Hypothalamus (tissue), 51 donors: ENCODE measurements at places on chromosomes 7 and 10.

DNA sequence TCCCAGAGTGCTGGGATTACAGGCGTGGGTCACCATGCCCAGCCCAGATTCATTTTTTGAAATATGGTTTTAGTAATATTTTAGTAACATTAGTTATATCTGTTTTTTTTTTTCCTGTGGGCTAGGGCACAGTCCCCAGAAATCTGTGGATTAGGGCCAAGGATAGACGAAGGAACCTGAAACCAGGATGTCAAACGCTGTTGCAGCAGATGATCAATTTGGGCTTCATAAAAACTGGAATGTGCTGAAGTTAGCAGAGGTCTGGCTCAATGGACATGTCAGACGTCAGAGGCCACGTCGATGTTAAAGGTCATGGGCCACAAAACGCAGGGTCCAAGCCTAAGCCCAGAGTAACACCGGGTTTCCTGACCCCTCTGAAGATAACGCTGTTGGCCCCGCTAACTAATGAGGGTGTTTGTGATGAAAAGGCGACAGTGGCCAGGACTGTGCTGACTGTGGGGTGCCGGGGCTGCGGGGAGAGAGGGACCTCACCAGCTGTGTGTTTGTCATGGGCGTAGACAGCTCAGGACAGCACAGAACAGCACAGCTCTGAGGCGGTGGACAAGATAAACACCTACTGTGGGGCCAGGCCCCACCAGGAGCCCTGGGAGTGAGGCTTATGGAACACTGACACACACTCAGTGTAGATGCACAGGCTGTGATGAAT is 23.8 kb upstream of the GTPBP4 start:
- DNase-seq, result no peak

DNA sequence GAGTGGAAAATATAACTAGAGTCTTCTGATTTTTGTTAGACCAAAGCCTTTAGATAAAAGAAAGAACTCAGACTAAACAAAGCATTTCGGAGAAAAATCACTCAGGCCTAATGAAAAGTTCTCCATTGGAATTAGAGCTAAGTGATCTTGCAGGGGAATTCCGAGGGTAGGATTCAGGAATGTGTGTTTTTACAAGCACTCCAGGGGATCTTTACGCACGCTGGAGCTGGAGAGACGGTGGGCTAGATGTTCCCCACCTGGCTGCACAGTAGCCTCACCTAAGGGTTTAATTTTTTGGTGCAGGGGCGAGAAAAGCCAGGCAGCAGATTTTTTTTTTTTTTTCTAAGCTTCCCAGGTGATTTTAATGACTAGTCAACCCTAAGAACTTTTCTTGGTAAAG is 7.9 kb upstream of the PAPSS2 start:
- no peak for DNase-seq

GRCh38 chr10:69831231-69831855 is 29.6 kb downstream of the COL13A1 start:
- DNase-seq, result no peak

GRCh38 chr7:150867605-150868004 is 15.3 kb downstream of the AOC1 start:
- DNase-seq, result no peak

GRCh38 chr7:72334066-72334465 is 78.1 kb downstream of the CALN1 start:
- no peak for DNase-seq

DNA sequence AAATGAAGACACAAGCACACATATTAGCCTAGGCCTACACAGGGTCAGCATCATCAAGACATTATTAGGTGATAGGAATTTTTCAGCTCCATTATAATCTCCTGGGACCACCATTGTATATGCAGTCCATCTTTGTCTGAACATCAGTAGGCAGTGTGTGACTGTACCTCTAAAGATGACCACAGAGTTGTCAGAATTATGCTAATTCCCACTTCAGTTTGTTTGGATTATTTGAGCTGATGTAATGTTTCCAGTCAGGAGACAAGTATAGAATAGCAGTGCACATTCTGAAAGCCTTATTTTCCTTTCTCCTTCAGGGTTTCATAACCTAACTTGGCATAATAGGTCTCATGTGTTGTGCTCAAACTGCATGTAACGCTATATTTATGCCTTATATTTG is 306.4 kb downstream of the NXPH1 start:
- DNase-seq, result no peak

DNA sequence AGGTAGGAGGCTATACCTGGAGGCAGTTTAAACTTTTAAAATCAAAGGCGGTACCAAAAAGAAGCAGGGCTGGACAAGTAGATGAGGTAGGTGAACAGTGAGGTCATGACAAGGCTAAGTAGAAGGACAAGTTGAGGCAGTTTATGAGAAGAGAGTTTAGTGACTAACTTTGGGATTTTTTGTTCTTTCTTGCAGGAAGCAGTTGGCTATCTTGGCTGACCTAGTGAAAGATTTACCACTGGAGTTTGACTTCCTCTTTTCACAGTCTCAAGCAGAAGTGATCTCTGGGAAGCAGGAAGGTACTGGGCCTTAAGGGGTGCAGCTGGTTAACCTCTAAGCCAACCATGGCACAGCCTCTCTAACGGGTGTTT is 26.3 kb downstream of the ENTPD7 start:
- no peak for DNase-seq

- DNase-seq, result no peak
Observed at GRCh38 chr7:4050126-4050660, 631.9 kb upstream of the FOXK1 start.

DNA sequence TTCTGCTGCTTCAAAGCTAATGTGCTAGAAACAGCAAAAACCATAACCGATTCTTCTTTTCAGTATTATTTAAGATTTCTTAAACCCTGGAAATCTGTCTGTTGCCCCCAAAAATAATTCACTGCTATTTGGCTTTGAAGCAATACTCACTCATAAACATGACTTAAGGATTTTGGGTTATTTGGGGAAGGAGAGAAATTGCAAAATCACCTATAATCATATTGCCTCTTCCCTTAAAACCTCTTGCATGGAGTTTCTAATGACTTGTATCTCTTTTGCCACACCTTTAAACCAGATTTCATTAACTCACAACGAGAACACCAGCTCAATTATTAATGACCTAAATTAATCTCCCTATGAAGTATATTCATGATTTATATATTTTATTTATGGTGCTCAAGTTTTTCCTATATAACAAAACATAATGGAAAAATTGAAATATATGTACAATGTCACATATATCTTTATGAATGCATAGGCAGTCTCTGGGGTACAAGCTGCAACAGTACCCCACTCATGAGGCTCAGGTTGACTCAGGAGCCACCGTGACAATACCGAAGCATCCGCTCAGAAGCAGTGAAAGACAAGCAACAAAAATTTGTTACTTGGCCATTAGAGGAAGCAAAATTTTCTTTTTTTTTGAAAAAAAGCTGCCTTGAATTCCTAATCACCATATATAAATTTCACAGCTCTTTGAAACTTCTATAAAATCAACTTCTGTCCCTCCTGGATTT is 3.0 kb downstream of the NAMPT start:
- no peak for DNase-seq
